ENCODE measurements at places on chromosomes 5 and 9. TPM values are rescaled to one million over a fixed set of nuclear protein-coding genes. Genes with fewer than 3 reads are reported as not detected.

DNA sequence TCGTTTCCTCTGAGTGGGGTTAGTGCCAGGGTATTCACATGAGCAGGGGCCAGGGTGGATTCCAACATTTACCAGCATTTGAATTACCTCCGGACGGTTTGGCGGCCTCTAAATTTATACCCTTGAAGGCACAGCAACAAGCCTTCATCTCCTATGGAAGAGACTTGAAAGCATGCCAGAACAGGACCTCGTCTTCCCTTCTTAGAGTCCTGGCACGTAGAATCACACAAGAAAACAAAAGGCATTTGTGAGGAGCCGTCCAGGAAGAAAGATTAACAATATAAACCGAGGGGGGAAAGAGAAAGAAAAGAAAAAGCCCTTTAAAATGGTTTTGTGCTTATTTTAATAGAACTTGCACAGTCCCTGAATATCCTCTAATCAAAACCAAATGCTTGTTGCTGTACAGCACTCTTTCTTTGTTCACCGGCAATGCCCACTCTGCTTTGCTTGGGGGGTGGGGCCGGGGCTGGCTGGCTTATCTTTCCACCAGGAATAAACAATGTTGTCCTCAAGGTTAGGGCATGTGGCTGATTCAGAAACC, 575.8 kb upstream of the ZNF462 start:
- DNase-seq = no peak

DNA sequence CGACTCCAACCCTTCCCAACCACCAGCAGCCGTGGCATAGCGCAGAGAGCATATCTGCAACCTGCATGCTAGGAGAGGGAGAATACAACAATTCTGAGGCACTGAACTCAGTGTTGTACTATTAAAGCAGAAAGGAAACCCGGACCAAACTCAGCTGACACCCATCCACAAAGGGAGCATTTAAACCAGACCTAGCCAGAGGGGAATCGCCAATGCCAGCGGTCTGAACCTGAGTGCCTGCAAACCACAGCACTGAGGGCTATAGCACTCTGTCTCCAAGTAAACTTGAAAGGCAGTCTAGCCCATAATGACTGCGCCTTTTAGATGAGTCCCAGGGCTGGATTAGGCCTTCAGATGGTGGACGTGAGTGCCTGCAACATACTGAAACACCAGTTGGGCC, 494.4 kb upstream of the PTPRD start:
- DNase-seq = no peak

The TIMD4 gene
- not detected for total RNA-seq

The SAXO1 gene
- total RNA-seq = under 0.01 TPM

- DNase-seq = no peak
Observed at GRCh38 chr5:181224390-181225229, 1.5 kb downstream of the TRIM41 start.

The N4BP3 gene
- 5.1 TPM for total RNA-seq

The CAMK2A gene
- total RNA-seq = under 0.01 TPM

GRCh38 chr5:59139695-59140094, 556.8 kb downstream of the RAB3C start:
- no peak for DNase-seq

DNA sequence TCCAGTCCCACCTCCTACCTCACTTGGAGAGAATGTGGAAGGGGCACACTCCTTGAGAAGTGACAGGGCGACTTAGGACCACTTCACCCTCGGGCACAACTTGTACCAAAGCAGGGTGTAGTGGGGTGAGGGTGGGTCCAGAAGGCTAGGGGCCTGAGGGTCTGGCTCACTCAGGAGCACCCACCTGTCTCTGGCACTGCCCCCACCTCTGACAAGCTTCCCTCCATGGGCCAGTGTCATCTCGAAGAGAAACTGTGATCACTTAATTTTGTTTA, 76.9 kb upstream of the OLFM1 start:
- no peak for DNase-seq

The FCN2 gene
- not detected for total RNA-seq

GRCh38 chr5:16702964-16703363, 86.2 kb upstream of the RETREG1 start:
- DNase-seq = no peak

DNA sequence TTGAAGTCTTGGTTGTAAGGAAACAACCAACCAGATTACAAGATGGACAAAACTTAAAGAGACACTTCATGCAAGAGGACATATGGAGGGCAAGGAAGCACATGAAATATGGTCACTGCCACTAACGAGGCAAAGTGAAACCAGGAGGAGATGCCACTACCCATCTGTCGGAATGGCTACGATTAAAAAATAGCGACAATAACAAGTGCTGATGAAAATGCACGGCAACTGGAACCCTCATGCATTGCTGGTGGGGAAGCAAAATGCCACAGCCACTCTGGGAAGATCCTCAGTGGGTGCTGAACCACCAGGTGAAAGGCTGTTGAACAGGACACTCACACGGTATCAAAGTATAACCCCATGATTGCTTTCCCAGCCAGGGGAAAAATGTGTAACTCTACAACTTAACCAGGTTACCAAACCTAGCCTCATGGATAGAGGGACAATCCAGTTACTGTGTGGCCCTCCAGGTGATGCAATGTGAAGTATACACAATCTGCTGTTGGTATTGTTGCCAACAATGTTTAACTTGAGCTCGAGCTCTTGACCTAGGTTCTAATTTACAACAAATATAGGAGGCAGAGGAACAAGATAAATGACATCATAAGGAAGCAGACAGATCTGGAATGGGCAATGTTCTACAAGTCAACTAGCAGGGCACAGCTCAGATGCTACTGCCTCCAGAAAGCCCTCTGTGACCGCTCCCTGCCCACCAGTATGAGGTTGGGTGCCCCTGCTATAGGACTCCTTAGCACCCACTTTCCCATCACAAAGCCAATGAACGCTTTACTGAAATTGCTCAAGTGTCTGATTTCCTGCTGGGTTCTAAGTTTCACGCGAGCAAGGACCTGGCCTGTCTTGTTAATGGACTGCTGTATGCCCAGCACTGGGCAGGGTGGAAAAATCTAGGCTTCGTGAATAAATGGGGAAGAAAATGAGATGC, 25.8 kb downstream of the SH3PXD2B start:
- DNase-seq = no peak

GRCh38 chr5:6162175-6162574, 216.2 kb downstream of the MED10 start:
- no peak for DNase-seq

DNA sequence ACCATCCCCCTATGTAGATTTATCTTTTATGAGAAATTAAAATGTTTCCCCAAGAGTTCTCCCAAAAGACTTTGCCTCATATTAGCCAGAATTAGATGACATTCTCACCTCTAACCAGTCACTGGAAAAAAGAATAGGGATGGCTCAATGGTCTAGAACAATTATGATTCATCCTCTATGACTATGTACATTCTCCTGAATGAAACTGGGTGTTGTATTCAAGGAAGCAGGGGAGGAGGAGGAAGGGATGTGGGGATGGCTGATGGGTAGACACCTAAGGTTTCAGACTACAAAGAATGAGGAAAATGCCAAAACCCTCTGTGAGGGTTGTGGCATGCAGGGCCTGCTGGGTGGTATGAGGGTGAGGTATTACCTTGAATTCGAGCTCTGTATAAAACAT, 49.5 kb upstream of the BRINP1 start:
- DNase-seq = no peak

DNA sequence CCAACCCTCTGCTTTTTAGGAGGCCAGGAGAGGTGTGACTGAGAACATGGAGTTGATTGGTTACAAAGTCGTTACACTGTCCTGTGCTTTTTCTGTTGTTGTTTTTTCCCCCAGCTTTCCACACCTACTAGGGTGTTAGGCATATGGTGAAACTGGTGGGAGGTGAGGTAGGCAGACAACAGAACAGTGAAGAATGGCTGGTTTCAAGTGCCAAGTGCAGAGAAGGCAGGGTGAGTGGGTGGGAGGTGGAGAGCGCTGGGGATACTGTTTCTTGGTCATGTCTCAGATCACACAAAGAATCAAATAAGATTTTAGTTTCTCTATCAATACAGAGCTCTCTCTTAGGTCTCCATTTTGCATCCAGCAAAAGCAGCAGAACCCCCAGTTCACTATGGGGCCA, 2.2 kb upstream of the SPTAN1 start:
- DNase-seq = no peak

The DNAH5 gene
- 0.27 TPM for total RNA-seq

DNA sequence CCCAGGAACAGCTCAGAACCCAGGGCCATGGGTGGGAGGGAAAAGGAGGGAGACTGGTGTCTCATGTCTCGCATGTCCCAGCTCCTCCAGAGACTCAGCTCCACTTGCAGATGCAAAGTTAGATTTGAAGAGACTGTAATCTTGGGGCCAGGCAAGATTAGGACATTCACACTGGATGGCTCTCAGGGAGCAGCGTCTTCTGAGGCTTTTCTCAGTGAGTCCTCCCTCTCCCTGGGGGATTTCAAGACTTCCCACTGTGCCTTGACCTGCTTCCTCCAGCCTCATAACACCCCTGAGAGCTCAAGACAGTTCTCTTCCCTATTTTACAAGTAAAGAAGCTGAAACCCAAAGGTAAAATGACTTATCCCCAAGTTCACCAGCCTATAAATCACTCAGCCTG, 10.5 kb upstream of the TCOF1 start:
- DNase-seq = no peak

DNA sequence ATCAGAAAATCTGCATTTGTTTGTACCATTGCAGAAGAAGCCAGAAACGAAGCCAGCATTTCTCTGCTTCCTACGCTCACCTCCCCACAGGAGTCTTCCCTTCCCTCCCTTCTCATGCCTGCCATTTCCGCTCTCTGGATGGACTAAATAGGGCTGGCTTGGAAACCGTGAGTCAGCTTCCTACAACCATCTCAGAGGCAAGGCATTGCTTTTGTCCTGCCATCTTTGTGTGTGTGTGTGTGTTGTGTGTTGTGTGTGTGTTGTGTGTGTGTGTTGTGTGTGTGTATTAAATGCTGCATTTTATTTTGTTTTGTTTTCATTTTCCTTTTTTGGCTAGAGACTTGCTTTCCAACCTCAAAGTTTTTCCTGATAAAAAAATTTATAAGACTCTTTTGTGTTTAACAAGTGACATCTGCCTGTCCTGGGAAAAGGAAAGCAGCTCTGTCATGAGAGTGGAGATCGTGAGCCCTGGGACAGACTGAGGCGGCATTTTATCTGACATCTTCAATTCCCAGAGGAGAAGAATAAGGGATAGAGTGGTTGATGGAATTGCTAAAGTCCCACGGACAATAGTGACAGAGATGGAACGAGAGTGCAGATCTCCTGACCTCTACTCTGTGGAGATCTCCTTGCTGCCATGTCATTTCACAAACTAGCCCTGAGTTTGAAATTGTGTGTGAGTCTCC, 7.5 kb upstream of the EGFLAM start:
- DNase-seq = no peak

GRCh38 chr5:40446910-40447309, 232.8 kb upstream of the PTGER4 start:
- no peak for DNase-seq

The OBP2A gene
- not detected for total RNA-seq

The INSL6 gene
- not detected for total RNA-seq

GRCh38 chr9:98401140-98402018, 145.9 kb upstream of the TBC1D2 start:
- no peak for DNase-seq

All from hematopoietic multipotent progenitor cell (in vitro differentiated cells).